ENCODE measurements at places on chromosomes 7 and 10.

DNA sequence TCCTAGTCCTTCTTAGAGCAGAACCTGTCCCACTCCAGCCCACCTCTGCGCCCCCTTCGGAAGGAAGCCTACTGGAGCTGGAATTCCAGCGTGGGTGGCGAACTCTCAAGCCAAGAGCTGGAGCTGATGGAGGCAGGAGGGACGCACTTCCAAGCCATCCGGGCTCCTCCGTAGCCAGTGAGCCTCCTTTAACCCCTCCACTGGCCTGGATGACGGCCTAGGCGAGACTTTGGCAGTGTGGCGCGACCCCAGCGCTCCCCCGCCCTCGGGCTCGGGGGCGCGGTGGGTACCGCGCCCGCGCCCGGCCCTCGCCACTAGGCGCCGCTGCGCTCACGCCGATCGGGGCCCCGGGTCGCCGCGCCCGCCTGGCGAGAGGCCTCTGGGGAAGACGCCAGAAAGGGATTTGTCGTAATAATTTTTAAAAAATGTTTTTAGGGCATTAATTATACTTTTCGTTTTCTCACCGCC, 5.1 kb upstream of the EMX2 start:
- no peak for DNase-seq

DNA sequence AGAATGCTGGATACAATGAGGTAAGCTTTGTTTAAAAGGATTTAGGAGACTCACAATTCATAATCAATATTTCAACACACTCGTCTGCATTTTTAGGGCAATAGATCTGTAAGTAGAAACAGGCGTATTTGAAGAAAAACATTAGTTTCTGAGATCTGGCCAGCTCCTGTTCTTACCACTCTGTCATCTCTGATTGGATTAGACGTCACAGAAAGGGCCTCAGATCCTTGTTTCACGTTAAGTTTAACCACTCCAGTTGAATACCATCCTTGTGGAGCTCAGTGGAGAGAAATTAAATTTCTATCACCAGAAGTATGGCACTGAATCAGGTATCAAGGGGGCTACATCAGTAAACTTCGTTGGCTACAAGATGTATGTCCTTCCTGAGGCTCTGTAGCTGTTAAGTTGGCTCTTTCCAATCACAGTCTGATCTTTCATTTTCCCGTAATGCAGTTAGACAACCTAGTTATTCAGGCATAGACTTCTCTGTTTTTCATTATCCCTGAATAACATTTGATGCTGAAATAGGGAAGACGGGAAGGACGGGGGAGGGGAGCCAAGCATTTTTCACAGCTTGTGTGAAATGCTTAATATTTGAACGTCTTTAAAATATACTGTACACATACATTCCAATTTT, 659.2 kb upstream of the GALNT17 start:
- DNase-seq: no peak

GRCh38 chr10:11601670-11602069, 9.8 kb downstream of the USP6NL start:
- DNase-seq: no peak

- DNase-seq: no peak
These were observed 131.2 kb upstream of the MKI67 start for GRCh38 chr10:128257428-128257827.

DNA sequence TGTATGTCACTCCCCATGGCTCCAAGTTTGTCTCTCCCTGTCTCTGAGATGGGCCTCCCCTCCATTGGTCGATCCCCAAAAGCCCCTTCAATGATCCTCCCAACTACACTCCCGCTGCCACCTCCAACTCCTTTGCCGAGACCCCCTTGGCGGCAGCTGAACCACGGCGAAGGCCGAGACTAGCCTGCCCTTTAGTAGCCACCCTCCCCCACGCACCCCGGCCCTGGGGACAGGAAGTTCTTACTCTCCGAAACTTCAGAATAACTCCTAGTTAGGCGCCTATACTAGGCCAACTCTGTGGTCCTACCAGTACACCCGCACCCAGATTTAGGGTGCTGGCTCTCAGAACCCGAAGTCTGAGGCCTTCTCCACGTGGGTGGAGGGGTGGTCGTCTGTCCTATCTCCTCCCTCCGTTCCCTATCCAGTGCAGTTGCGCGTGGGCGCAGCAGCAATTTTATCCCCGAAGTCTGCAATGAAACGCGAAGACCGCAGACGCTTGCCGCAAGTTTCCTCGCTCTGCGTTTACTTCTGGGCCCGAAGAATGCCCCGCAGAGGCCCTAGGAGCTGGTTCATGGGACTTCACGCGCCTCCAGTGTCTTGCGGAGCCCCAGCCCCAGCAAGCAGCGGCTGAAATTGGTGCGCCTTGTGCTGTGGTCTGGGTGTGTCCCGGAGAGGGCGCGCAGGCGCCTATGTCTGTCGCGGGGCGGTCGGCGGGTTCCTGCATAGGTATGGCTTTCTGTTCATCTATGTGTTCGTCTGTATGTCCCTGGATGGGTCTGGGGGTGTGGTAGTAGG, 82.6 kb upstream of the SLF2 start:
- DNase-seq: peak; percentile 67

Measured in aorta (tissue), 5 donors.